NCI-H1105 (cell line): ENCODE measurements at places on chromosomes 7 and 10.

GRCh38 chr10:53841483-53842145 is 959.4 kb downstream of the PCDH15 start:
- no peak for DNase-seq

DNA sequence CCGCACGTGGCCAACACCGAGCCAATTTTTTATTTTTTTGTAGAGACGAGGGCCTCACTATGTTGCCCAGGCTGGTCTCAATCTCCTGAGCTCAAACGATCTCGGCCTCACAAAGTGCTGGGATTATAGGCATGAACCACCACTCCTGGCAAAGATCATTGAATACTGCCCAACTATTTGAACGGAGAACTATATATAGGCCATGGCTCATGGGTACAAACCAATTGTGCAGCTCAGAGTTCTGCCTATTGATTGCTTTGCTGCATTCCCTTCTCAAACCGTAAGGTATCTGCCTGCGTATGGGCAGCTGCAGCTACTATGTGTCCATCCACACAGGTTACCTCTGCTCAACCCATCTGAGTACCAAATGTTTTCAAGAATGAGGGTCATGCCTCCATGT is 9.7 kb upstream of the SLC25A16 start:
- DNase-seq = no peak

DNA sequence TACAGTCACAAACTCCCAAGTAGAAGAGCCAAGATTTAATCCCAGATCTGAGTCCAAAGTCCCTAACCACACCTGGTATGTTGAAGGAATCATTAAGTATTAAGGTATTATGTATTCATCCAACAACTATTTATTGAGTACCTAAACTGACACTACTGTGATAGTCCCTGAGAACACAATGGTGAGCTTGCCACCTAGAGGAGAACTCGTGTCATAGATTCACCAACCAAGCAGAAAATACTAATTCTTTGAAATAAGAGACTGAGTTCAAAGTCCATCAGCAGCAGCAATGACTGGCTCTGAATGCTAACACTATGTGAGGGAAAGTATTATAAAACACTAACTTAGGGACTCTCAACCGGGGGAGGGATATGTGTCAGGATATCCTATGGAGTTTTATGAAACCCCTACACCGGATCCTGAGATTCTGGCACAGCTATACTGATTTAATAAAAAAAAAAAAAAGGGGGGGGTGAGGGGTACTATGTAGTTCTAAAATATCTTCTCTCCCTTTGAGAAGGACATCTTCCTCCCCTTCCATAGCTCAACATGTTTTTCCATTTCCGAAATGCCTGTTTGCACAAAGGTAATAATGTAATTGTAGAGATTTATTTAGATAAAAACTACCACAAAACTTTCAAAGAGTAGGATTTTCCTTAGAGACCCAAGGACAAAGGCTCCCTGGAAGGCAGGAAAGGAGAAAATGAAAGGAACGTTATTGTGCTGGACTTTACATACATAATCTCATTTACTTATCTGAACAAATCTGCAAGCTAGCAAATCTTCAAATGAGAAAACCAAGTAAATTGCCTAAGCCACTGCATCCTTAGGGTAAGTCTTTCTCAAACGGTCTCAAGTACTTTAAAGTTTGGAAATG is 1.6 kb downstream of the NCOA4 start:
- peak; percentile 5 for DNase-seq

GRCh38 chr10:37434091-37434490 is 308.7 kb downstream of the ANKRD30A start:
- DNase-seq = no peak

GRCh38 chr10:74290708-74291107 is 139.7 kb downstream of the ADK start:
- no peak for DNase-seq

DNA sequence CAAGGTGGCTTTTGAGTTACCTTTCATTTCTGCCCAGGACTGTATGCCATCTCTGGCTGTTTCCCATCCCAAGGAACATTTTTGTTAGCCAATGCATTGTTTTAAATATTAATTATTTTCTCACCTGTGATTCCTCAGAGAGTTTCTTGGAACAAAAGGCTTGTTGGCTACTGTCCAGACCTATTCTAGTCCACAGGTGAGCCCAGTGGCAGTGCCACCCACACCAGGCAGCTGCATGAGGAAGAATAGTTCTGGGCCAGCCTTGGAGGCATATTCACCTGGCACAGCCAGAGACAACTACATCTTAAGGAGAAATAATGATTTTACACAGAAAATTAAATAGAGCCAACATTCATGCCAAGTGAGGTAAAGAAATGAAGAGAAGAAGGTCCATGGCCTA is 123.9 kb downstream of the C1GALT1 start:
- no peak for DNase-seq

- no peak for DNase-seq
Observed at GRCh38 chr7:135919071-135919841, 57.9 kb downstream of the MTPN start.

DNA sequence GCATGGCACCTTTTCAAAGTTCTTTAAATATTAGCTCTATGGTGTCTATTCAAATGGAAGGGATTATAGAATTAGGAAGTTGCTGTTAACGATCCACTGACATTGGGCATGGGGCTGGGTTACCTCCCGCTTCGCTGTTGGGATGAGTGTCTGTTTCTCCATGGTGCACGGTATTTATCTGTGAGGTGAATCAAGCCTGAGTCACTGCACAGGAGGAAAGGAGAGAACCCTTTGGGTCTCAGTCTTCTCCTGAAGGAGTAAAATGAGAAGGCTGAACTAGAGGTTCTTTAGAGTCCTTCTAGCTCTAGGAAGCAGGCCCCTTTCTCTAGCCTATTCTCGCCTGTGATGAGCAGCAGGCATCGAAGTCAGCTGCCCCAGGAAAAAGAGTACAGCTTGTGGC is 7.3 kb downstream of the JCAD start:
- DNase-seq = no peak

DNA sequence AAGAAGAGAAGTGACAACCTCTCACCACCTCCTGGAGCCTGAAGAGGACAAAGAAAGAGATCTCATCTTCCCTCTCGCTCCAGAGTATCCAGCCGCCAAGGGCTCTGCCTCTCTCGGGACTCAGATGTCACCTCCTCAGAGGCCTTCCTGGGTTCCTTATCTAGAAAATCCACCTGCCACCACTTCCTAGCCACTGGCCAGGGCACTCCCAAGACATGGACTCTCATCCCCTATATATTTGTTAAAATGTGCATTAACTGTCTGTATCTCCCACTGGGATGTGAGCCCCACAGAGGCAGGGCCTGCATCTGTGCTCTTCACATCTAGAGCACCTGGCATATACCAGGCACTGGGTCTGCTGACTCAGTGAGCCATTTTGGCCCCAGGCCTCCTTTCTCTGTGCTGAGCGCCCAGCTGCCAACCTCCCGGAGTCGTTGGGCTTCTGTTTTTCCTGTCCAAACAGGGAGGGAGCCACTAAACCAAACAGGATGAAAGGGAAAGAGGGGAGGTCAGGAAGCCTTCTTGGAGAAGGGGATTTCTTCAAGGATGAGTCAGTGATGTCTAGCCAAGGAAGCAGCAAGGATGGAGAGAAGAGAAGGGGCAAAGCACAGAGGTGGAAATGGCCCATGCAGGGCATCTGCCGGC is 58.9 kb downstream of the KCNMA1 start:
- no peak for DNase-seq

GRCh38 chr7:2873686-2874551 is 29.8 kb upstream of the GNA12 start:
- no peak for DNase-seq

- no peak for DNase-seq
Observed at GRCh38 chr10:85618841-85619240, 747.8 kb downstream of the GRID1 start.

- DNase-seq = no peak
Observed at GRCh38 chr7:130322615-130323014, 22.0 kb upstream of the CPA5 start.

DNA sequence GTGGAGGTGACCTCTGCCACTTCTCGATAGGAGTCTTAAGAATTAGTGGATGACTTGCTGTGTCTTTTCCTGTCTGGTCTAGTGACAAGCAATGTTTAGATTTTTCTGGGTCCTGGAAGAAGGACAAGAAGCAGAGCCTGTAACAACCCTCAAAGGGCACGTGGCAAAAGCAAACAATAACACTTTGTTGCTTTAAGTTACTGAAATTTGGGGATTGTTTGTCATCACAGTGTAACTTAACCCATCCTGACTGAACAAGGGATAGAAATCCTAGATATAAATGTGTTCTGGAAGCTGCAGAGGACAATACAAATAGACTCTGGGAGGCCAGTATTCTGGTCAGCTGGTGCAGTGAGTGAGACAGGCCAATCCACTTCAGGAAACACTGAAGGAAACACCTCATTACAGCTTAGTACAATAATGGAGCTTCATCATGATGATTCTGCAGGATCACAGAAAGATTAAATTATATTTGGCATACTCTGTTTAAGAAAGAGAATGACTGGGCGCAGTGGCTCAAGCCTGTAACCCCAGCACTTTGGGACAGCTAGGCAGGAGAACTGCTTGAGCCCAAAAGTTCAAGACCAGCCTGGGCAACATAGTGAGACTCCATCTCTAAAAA is 23.3 kb downstream of the ENKUR start:
- no peak for DNase-seq

DNA sequence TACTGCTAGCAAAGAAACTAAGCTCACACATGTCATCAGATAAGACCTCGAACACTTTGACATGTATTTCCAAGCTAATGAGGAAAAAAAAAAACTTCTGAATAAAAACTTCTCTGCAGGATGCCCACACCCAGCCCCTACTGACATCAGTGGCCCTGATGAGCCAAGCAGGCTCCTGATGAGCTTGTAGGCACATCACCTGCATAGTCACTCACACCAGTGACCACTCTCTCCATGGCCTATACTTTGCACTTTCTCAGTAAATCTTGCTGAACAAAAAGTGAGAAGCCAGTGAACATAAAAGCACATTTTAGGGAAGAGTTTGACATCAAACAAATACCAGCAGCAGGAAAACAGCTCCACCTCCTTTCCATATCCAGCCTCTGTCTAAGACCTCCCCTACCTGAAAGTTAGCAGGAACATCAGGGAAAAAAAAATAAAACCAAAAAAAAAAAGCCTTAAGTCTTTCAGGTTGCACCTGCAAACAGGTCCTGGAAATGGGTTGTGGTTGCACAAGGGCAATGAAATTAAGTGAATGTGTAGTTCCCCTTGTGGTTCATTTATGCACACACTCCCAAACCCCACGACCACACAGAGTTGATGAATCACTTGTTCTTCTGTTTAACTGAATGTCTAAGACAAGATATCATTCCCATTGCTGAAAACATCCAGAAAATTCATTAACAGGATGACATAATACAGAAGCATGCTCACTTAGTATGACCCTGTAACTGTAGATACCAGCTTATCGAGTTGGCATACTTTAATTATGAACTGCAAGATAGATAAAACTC is 205.2 kb upstream of the PDE1C start:
- DNase-seq = no peak

DNA sequence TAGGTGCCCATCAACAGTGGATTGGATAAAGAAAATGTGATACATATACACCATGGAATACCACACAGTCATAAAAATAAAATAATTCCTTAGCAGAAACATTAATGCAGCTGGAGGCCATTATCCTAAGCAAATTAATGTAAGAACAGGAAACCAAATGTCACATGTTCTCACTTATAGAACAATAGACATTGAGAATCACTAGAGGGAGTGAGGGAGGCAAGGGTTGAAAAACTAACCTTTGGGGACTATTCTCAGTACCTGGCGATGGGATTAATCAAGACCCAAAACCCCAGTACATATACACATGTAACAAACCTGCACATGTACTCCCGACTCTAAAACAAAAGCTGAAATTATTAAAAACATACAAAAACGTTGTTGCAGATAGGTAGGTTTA is 222.6 kb downstream of the SEMA3E start:
- DNase-seq = no peak

- DNase-seq = no peak
Observed at GRCh38 chr10:102593074-102593803, 51.0 kb upstream of the TRIM8 start.

- DNase-seq = no peak
Observed at GRCh38 chr10:32751582-32751981, 206.4 kb downstream of the ITGB1 start.

DNA sequence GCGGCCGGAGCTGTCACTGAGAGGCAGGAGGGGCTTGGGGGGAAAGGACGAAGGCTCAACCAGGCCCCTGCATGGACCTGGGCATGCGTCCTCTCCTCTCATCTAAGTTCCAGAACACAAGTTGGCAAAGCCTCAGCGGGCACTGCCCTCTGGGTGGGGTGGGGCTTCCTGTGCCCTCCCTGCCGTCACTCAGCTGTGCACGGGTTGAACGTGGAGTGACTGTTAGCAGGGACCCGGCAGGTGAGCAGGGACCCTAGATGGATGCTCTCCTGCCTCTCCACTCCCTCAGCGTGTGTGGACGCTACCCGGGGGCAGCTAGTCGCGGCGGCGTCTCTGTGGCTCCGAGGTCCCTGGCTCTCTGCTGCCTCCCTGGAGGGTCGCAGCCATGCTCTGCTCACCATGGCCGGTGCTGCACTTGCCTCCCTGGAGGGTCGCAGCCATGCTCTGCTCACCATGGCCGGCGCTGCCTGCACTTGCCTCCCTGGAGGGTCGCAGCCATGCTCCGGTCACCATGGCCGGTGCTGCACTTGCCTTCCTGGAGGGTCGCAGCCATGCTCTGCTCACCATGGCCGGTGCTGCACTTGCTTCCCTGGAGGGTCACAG is 36.4 kb upstream of the TTYH3 start:
- DNase-seq = no peak

DNA sequence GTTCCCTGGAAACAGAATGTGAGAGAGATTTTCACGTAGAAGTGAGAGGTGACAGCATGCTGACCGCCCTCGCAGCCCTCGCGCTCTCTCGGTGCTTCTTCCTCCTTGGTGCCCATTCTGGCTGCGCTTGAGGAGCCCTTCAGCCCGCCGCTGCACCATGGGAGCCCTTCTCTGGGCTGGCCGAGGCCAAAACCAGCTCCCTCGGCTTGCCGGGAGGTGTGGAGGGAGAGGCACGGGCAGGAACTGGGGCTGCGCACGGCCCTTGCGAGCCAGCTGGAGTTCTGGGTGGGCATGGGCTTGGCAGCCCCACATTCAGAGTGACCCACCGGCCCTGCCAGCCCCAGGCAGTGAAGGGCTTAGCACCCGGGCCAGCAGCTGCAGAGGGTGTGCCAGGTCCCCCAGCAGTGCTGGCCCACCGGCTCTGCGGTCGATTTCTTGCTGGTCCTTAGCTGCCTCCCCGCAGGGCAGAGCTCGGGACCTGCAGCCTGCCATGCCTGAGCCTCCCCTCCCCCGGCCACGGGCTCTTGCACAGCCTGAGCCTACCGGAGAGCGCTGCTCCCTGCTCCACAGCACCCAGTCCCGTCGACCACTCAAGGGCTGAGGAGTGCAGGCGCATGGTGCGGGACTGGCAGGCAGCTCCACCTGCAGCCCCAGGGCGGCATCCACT is 888.7 kb upstream of the ZWINT start:
- DNase-seq = no peak

GRCh38 chr7:136664537-136664936 is 203.9 kb upstream of the CHRM2 start:
- no peak for DNase-seq

GRCh38 chr10:46077731-46078413 is 31.8 kb upstream of the MSMB start:
- no peak for DNase-seq

GRCh38 chr10:6148251-6148701 is 54.5 kb upstream of the PFKFB3 start:
- DNase-seq = no peak

GRCh38 chr7:141495057-141495456 is 56.2 kb upstream of the AGK start:
- no peak for DNase-seq
